ENCODE measurements at places on chromosomes 1 and 21. TPM values are rescaled to one million over a fixed set of nuclear protein-coding genes. Genes with fewer than 3 reads are reported as not detected.
A peak's percentile ranks its signal among the peaks of the same experiment; 100 is the strongest.

- H3K4me3 ChIP-seq = no peak overlapping the region
- H3K4me1 ChIP-seq = peaks cover 51% of the 10 kb centered on the region
- H3K36me3 ChIP-seq = peaks cover 36% of the 10 kb centered on the region
- no peak overlapping the region for H3K27ac ChIP-seq
These were observed 1.4 kb upstream of the SOD1 start for GRCh38 chr21:31658053-31658452.

- H3K4me3 ChIP-seq = no peak overlapping the region
- DNase-seq = no peak
- peaks cover 20% of the 10 kb centered on the region for H3K4me1 ChIP-seq
- no peak overlapping the region for H3K27ac ChIP-seq
These were observed 45.1 kb downstream of the ERI3 start for GRCh38 chr1:44310006-44310405.

The SLAMF8 gene
- 1.3 TPM for total RNA-seq

- no peak overlapping the region for H3K4me3 ChIP-seq
- H3K27me3 ChIP-seq = peaks cover 13% of the 10 kb centered on the region
- DNase-seq = no peak
These were observed 28.7 kb downstream of the CDK18 start for GRCh38 chr1:205532996-205533735.

- no peaks in the 10 kb centered on the region for H3K4me1 ChIP-seq
- DNase-seq = no peak
- no peaks in the 10 kb centered on the region for H3K27me3 ChIP-seq
- H3K27ac ChIP-seq = no peak overlapping the region
These were observed 26.3 kb upstream of the KIAA0040 start for GRCh38 chr1:175218786-175219434.

GRCh38 chr1:27348861-27349783 is 7.3 kb downstream of the SYTL1 start:
- H3K36me3 ChIP-seq = peaks cover 3% of the 10 kb centered on the region
- H3K27me3 ChIP-seq = no peaks in the 10 kb centered on the region
- H3K27ac ChIP-seq = no peak overlapping the region
- peak; percentile 56 for DNase-seq

DNA sequence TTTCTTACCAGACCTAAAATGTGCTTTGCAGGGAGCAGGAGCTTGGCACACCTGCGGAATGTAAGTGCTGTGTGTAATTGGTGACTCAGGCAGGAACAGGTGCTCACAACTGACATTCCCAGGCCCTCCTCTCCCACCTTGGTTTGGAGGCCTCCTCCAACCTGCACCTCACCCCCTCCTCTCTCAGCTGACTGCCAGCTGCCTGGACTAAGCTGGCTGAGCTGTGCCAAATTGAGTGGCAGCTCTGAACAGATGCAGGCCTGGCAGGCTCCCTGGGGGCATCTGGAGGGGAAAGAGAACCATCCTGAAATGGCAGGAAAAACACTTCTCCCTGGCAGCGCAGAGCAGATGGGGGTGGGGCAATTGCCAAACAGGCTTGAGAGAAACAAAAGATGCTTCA is 91.7 kb upstream of the PGBD5 start:
- no peaks in the 10 kb centered on the region for H3K4me1 ChIP-seq
- H3K27ac ChIP-seq = no peak overlapping the region
- peaks cover 18% of the 10 kb centered on the region for H3K27me3 ChIP-seq
- H3K36me3 ChIP-seq = no peaks in the 10 kb centered on the region

DNA sequence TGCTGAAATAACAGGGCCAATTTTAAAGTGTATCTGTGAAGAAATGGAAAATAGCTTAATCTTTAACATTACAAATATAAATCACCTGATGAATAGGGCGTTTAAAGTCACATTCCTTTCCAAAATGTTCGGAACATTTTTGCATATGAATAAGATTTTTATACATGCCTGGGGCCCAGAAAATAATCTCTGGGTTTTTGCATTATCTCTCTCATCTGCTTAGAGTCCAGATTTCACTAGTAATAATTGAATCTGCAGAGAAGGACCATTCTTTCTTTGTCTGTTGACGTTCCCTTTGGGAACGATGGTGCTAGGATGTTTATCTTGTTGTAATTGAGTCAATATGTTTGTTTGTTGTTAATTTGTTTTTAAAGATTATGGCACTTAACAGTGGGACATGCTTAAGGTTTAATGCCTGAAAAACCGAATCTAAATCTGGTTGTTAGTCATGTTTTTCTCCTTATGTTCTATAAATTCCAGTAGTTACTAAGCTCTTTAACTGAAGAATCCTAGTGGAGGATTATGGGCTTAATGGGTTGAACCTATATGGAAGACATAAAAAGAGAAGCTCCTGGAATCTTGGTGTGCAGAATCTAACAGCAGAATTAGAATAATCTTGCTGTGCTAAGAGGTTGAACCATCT is 140.6 kb downstream of the VPS13D start:
- H3K36me3 ChIP-seq = peaks cover 23% of the 10 kb centered on the region
- no peaks in the 10 kb centered on the region for H3K27me3 ChIP-seq
- peaks cover 1% of the 10 kb centered on the region for H3K4me1 ChIP-seq
- no peak for DNase-seq
- H3K4me3 ChIP-seq = no peak overlapping the region
- no peak overlapping the region for H3K27ac ChIP-seq

- DNase-seq = no peak
- H3K36me3 ChIP-seq = no peaks in the 10 kb centered on the region
- H3K27me3 ChIP-seq = no peaks in the 10 kb centered on the region
- no peaks in the 10 kb centered on the region for H3K4me1 ChIP-seq
- H3K27ac ChIP-seq = no peak overlapping the region
These were observed 49.7 kb upstream of the KIF26B start for GRCh38 chr1:245105042-245105441.

DNA sequence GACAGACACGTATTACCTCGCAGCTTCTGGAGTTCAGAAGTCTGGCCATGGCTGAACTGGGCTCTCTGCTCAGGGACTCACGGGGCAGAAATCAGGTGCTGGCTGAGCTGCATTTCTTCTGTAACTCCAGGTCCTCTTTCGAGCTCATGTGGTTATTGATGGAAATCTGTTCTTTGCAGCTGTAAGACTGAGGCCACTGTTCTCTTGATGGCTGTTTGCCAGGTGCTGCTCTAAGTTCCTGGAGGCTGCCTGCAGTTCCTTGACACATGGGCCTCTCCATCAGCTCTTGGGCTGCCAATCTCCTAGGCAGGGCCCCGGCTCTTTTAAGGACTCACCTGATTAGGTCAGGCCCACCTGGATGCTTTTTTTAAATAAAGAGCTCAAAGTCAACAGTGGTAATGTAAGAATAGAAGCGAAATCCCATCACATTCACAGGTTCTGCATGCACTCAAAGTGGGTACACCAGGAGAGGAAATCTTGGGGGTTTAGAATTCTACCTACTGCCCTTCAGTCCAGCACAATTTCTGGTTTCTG is 139.1 kb downstream of the KAZN start:
- no peak overlapping the region for H3K4me3 ChIP-seq
- H3K4me1 ChIP-seq = no peaks in the 10 kb centered on the region
- no peaks in the 10 kb centered on the region for H3K36me3 ChIP-seq

The TM2D1 gene
- 25.6 TPM for total RNA-seq

The SPRR5 gene
- total RNA-seq = not detected

The TNFSF4 gene
- total RNA-seq = 5.2 TPM

The PGLYRP4 gene
- not detected for total RNA-seq

DNA sequence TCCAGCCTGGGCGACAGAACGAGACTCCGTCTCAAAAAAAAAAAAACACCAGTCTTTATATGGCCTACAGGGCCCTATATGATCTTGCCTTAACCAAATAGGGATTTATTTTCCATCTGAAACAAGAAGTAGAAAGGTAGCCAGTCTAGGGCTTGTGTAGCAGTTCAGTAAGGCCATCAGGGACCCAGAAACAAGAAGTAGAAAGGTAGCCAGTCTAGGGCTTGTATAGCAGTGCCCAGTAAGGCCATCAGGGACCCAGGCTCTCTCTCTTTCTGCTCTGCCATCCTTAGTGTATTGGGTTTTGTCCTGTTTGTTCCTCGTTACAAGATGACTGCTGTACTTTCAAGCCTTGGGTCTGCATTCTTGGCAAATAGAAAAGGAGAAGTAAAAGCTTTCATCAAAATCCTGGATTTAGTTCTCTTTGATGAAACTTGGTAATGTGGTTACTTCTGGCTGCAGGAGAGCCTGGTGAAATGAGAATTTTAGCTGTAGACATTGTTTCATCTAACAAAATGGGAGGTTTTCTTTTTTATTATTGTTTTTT is 46.1 kb downstream of the PKN2 start:
- H3K36me3 ChIP-seq = peaks cover 51% of the 10 kb centered on the region
- H3K27me3 ChIP-seq = no peaks in the 10 kb centered on the region
- peaks cover 34% of the 10 kb centered on the region for H3K4me1 ChIP-seq
- no peak overlapping the region for H3K27ac ChIP-seq
- H3K4me3 ChIP-seq = no peak overlapping the region

DNA sequence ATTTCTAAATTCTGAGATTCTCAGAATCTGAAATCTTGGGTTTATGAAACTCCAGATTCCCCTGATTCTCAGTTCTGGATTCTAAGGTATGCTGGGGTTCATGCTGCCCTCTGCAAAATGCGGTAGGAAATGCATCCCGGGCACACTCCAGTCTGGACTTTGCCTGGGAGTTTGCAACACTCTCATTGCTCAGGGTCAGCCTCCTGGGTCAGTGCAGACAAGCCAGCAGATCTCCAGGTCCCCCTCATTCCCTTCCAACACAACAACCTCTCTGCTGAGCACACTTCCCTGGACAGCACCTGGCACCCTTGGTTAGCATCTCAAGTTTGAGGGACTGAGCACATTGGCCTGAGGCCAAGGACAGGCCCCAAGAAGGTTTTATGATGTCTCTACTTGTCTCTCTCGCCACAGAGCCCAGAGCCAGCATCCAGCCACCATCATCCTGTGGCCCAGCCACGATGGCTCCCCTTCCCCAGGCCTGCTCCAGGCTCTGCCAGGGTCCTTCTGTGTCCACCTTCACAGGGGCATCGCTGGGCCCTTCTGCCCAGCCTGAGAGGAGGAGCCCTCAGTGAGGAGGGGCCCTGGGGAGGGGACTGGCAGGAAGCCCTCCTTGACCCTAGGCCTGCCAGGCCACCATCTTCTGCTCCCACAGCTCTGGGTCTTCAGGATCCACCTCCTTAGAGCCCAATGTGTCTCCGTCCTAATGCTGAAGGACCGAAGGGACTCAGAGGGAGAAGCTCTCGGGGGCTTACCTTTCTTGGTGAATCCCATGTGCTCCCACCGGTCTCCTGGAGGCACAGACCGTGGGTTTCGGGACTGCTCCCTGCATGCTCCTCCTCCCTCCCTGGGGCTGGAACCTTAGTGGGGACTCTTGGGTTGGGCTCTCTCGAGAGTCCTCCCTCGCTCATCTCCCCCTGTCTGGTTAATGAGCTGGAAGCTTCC is 550.7 kb downstream of the PTPRU start:
- H3K4me1 ChIP-seq = no peaks in the 10 kb centered on the region
- peaks cover 4% of the 10 kb centered on the region for H3K27me3 ChIP-seq
- H3K4me3 ChIP-seq = no peak overlapping the region
- no peaks in the 10 kb centered on the region for H3K36me3 ChIP-seq
- no peak overlapping the region for H3K27ac ChIP-seq

DNA sequence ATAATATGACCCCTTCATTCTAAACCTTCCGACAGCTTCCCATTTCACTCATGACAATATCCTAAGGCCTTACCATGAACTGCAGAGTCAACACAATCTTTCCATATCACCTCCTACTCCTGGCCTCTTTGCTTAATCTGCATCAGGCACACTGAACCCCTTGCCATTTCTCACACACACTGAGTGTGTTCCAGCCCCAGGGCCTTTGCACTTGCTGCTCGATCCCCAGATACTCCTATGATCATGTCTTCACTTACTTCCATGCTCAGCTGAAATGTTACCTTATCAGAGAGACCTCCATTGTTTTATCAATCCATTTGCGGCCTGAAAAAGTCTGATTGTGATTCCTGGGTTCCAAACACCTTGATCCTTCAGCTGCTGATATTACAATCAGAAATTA is 47.0 kb downstream of the ETS2 start:
- H3K36me3 ChIP-seq = no peaks in the 10 kb centered on the region
- no peak for DNase-seq
- H3K27me3 ChIP-seq = peaks cover 8% of the 10 kb centered on the region
- H3K4me1 ChIP-seq = no peaks in the 10 kb centered on the region
- no peak overlapping the region for H3K27ac ChIP-seq

The CELA3B gene
- total RNA-seq = not detected

- DNase-seq = no peak
- H3K4me1 ChIP-seq = peaks cover 6% of the 10 kb centered on the region
- H3K4me3 ChIP-seq = no peak overlapping the region
- H3K27ac ChIP-seq = no peak overlapping the region
- H3K36me3 ChIP-seq = no peaks in the 10 kb centered on the region
These were observed 225.7 kb downstream of the TOMM20 start for GRCh38 chr1:234902774-234903547.

The CD52 gene
- total RNA-seq = 278 TPM

- no peak overlapping the region for H3K4me3 ChIP-seq
- no peak overlapping the region for H3K27ac ChIP-seq
- DNase-seq = no peak
- H3K27me3 ChIP-seq = no peaks in the 10 kb centered on the region
These were observed 84.1 kb upstream of the C21orf91 start for GRCh38 chr21:17903029-17903806.

DNA sequence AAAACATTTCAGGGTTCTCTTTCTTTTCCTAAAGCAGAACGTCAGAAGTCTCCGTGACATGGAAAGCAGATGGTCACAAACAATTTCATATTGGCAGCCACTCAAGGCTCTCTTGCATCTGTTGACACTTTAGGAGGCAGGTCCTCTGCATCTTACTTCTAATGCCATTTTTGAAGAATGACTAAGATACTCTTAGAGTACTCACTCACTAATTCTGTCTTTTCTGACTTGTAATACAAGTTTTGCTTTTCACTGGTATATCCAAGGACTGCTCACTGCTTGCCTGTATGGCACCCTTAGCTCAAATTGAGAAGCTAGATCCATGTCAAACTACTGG is 68.3 kb downstream of the PRRX1 start:
- DNase-seq = no peak
- H3K36me3 ChIP-seq = no peaks in the 10 kb centered on the region
- no peaks in the 10 kb centered on the region for H3K4me1 ChIP-seq
- no peak overlapping the region for H3K4me3 ChIP-seq
